ENCODE measurements at places on chromosomes 3 and 15. TPM values are rescaled to one million over a fixed set of nuclear protein-coding genes. Genes with fewer than 3 reads are reported as not detected.

The FBXO40 gene
- total RNA-seq: not detected

The AGTR1 gene
- total RNA-seq: 0.59 TPM

The SCG5 gene
- total RNA-seq: 2.3 TPM

The PRKCI gene
- total RNA-seq: 17.2 TPM

The NLGN1 gene
- not detected for total RNA-seq

The RUVBL1 gene
- total RNA-seq: 101 TPM

The P2RY14 gene
- total RNA-seq: not detected

The IL17RE gene
- 1.6 TPM for total RNA-seq

The RBPMS2 gene
- total RNA-seq: 7.2 TPM

The ROBO2 gene
- total RNA-seq: not detected

The PCSK6 gene
- 13.9 TPM for total RNA-seq

The CCR8 gene
- total RNA-seq: not detected

The MOBP gene
- total RNA-seq: 0.03 TPM

The RAD51 gene
- total RNA-seq: 23.7 TPM

The AHSG gene
- total RNA-seq: 0.09 TPM

The CATSPER2 gene
- 0.50 TPM for total RNA-seq

The SLC24A5 gene
- total RNA-seq: not detected

The H1-8 gene
- not detected for total RNA-seq

The TGM5 gene
- not detected for total RNA-seq

The EBLN2 gene
- total RNA-seq: 0.41 TPM

The DUOX1 gene
- not detected for total RNA-seq

Measured in A549 treated with dexamethasone at 1 μM for 4 hours (cell line).